ENCODE measurements at places on chromosomes 7 and 10.
A peak's percentile ranks its signal among the peaks of the same experiment; 100 is the strongest.

GRCh38 chr10:35074266-35074665 lies 15.9 kb downstream of the CUL2 start:
- no peak for DNase-seq

DNA sequence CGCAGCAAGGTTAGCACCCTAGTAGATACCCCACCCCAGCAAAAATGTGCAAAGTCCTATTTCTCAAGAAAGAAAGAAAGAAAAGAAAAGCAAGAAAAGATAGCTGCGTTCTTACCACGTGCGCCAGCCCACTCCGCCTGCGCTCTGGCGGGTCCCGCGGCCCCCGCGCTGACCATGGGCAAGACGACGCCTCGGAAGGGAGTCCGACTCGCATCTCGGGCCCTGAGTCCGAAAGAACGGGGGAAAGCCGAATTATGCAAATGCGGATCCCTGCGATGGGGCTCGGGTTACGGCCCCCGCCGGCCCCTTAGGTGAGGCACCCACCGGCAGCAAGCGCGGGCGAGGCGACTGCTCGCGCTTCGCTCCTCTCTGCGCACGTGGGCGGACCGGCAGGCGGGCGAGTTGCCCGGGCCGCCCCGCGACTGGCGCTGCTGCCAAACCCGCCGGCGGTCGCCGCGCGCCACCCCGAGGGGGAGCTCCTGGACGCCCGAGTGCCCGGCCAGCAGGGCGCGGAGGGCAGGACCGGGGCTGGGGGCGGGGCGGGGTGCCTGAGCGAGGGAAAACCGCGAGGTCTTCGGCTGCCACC lies 2.4 kb upstream of the EGR2 start:
- no peak for DNase-seq

- no peak for DNase-seq
Measured at GRCh38 chr7:28957751-28958234, 337 bp downstream of the TRIL start.

GRCh38 chr10:12807096-12807755 lies 194.3 kb downstream of the CCDC3 start:
- no peak for DNase-seq

DNA sequence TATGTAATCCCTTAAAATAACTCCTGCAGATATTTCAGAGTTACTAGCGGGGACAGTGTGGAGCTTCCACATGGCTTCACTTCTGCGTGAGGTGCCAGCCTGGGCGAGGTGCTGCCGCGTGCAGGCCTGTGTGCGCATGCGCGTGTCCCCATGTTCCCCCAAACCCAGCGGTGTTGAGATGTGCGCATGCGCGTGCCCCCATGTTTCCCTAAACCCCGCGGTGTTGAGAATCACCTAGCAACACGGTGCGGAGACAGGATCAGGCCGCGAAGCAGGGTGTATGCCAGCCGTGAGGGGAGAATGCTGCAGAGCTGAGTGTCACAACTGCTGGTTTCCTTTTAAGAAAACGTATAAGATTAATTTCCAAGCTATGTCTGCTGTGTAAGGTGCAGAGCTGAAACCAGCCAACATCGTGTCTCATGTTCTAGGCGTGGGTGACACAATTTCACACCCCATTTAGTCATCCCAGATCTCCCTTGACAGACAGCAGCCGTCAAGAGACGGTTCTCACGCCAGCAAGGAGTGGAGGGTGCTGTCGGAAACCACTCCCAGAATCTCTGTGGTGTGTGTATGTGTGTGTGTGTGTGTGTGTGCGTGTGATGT lies 71.9 kb upstream of the ADARB2 start:
- no peak for DNase-seq

- no peak for DNase-seq
Measured at GRCh38 chr10:105908701-105909100, 1255.8 kb downstream of the SORCS1 start.

GRCh38 chr10:70457759-70458305 lies 16.4 kb upstream of the NODAL start:
- no peak for DNase-seq

- peak; percentile 57 for DNase-seq
Measured at GRCh38 chr7:1912593-1913465, 242.8 kb downstream of the ELFN1 start.

DNA sequence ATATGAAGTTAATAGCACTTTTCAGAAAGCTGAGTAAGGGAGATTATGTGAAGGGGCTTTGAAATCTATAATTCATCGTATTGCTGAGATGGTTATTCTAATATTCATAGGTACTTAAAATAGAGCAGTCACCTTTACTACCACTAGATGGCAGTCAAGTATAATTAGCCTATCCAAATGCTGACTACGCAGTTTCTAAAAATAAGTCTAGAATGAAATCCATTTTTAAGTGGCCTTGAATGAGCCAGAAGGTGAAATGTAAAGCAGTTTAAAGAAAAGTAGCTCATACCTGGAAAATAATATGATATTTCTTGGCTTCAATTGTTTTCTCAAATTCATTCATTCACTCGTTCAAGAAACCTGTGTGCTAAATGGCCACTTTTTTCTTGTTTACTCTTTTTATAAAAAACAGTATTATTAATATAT lies 1277.1 kb downstream of the GATA3 start:
- peak; percentile 20 for DNase-seq

GRCh38 chr10:122281018-122281626 lies 10.0 kb downstream of the BTBD16 start:
- no peak for DNase-seq

DNA sequence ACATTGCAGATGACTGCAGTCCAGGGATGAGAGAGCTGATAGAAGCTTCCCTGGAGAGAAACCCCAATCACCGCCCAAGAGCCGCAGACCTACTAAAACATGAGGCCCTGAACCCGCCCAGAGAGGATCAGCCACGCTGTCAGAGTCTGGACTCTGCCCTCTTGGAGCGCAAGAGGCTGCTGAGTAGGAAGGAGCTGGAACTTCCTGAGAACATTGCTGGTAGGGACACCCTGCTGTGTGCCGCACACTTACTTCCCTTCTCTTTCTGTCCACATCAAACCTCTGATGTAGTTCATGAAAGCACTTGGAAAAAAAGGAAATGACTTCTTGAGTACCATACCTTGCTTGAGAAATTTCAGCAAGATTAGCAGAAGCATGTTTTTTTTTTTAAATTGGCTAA lies 25.3 kb downstream of the MAP3K8 start:
- DNase-seq, result no peak

DNA sequence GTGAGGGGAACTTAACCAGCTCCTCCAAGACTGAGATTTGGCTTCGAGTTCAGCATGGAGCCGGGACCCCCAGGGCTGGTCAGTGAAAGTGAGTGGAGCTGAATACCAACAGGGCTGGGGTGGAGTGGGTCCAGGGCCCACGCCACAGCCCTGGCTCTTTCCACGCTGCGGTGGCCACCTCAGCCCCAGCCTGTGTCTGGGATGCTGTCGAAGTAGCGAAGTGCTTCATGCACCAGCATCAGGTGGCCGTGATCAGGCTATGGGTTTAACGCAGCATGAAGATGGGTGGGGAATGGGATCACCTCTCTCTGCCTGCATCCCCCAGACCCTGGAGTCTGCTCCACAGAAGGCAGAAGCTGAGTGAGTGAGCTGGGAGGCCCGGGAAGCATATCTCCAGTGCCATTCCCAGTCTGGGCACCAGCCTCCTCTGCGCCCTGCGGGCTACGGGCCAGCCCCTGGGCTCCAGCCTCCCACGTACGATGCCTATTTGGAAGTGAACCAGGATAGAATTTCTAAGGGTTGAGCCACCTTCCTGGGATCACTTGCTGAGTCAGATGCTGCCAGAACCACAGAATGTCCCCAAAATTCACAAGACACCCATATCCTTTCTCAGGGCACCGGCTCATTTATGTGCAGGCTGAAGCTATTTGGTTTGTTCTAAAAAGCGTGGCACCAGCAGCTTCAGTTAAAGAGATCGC lies 131.1 kb upstream of the CHST15 start:
- no peak for DNase-seq

DNA sequence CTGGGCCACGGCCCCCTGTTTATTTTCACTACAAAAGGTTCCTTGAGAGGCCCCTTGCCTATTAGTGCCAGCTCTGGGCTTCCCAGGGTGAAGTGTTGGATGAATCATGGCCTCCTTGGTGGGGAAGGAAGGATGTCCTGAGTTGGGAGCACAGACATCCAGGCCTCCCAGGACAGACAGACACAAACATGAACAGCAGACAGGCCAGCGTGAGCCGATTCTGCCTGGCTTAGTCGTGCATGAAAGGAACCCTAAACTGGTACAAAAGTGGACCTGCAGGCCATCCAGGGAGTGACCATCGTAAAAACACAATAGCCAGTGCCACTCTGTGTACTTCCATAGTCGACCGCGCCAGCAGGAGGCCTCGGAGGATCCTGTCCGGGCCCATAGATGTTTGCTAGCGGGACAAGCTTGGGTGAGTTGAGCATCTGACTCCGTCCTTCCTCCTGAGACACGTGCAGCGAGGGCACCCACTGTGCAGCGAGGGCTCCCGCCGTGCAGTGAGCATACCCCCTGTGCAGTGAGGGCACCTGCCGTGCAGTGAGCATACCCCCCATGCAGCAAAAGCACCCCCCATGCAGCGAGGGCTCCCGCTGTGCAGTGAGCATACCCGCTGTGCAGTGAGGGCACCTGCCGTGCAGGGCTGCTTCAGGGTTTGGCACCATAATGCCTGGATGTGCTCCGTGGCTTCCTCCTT lies 51.3 kb upstream of the PRKAR1B start:
- DNase-seq, result no peak

DNA sequence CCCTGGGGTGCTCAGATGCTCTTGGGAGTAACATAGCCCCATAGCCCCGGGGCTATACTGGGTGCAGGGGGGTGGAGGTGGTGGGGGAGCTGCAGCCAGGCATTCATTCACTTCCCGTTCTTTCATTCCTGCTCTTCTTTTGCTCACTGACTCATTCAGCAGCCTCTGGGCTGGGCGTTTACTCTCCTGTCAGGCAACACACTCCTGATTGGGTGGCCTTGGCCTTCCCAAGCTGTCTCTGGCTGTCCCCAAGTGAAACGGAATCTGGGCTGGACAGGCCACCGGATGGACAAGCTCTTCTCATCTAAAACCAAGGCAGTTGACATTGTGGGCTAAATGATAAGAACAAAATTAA lies 34.6 kb downstream of the CHST3 start:
- no peak for DNase-seq

DNA sequence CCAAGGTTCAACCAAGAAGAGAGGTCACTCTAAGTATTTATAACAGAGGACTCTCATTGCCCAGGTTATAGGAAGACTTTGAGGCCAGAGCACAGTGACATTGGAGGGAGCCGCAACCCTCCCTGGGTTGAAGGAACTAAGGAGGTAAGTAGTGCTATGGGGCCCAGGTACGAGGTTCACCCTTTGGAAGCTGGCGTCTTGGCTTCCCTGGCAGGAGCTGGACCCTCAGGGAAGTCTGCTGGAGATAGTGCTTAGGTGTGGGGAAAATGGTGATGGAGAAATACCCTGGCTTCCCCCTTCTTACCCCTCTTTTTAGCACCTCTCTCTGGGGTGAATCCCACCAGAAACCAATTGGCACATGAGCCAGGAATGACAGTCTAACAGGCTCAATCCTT lies 317.9 kb upstream of the ZNF32 start:
- no peak for DNase-seq

GRCh38 chr10:92839191-92840085 lies 8.9 kb upstream of the EXOC6 start:
- DNase-seq, result no peak

DNA sequence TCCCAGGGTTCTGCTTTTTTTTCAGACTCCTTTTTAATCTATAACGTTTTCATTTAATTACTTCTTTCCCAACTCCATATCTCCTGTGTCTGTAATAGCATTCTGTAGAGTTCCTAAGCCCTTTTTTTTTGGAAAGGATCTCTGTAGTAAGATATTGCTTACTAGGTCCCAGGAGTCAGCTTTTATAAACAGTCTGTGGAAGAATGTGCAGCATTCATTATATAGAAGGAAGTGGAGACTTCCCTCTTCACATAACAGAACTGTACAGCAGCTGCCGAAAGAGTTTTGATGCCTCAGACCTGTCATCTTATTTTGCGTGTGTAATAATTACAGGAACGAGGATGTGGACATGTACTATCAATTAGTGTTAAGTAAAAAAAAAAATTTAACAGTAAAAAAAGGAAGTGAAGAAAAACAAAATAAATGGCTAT lies 7.4 kb upstream of the STEAP4 start:
- no peak for DNase-seq

- no peak for DNase-seq
Measured at GRCh38 chr7:125599387-125599786, 669.8 kb upstream of the POT1 start.

GRCh38 chr10:48598243-48598935 lies 6.5 kb downstream of the ARHGAP22 start:
- no peak for DNase-seq

DNA sequence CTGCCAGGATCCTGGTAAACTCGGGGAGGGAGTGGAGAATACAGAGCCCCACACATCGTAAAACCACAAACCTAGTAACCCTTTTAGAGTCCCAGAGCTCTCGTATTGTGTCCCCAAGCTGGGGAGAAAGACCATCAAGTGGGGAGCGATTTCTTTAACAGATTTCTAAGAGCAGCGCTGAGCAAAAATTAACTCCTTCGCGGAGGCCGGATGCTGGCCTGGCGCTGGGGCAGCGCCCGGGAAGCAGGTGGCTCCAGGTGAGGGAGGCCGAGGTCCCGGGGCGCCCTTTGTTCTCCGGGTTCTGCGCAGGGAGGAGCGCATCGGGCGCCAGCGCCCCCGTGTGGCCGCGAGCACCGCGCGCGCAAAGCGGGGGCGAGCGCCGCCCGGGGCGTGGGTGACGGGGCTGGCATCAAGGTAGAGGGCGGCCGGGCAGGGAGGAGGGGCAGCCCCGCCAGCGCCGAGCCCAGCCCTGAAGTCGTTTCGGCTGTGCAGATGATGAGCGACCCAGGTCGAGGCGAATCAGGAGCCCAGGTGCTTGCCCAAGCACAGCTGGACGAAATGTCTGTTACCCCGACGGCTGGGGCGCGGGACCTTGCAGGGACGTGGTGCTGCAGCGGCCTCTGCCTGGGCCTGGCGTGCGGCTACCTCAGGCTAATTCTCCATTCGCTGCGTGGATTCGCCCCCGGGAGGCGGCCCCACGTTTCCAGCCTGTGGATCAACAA lies 10.4 kb upstream of the FGFR2 start:
- no peak for DNase-seq

GRCh38 chr10:114749510-114749909 lies 72.1 kb upstream of the FHIP2A start:
- DNase-seq, result no peak

DNA sequence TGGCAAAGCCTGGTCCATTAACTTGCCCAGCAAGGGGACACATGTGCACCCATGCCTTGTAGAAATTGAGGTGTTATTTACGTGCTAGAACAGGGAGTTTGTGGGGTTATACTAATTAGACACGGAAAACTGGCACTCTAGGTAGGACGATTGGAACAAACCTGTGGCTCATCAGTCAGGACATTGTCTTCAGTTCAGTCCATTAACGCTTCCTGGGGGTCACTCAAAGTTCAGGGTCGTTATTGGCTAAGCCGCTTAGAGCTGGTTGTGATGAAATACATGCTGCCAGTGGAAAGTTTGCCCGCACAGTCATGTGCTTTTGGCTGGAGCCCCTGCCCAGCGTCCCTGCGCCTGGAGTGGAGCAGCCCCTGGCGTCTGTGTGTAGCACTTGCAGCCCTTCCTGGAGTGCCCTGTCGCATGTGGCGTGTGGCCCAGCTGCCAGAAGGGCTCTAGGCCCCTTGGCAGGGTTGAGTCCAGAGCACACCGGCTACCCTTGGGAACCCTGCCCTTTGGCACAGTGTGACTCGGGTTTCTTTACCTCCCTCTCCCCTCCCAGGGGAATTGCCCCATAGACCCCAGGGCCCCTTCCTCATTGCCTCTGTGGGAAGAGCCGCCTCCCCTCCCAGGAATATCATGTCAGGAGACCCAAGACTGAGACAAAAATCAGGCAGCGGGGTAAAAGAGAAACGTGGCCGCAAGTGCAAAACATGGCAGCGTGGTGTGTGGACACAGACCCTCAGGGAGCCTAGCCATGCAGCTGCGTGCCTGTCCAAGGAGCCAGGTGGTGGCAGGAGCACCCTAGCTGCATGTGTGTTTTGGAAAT lies 9.8 kb downstream of the ZNF775 start:
- no peak for DNase-seq

All from fibroblast of skin of left biceps (primary cell).